GM12878 (cell line): ENCODE measurements at places on chromosomes 2 and 18. TPM values are rescaled to one million over a fixed set of nuclear protein-coding genes. Genes with fewer than 3 reads are reported as not detected.

DNA sequence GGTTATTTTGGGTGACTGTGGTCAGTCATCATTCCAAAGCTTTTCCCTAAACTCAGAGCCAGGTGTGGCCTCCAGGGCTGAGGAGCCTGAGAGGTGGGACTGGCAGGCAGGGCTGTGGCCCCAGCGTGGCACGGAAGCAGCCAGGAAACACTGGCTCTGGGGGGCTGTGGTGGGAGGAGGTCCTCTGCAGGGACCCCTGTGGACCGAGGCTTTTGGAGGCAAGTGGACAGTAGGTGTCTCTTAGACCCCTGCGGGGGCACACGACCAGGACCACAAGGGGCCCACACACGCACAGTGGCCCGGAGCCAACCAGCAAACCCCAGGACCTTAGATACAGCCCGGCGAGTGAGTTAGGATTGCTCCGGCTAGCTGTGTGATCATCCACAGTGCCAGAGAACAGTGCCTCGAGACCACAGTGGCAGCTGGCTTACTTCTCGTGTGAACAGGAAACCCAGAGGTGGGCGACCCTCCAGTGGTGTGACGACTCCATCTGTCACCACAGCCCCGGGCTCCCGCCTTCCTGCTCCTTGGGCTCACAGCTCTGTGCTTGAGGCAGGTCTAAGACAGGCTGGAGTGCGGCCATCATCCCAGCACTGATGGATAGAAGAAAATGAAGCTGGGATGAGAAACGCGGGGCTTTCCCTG, 1.6 kb upstream of the RTP5 start:
- DNase-seq, result no peak

DNA sequence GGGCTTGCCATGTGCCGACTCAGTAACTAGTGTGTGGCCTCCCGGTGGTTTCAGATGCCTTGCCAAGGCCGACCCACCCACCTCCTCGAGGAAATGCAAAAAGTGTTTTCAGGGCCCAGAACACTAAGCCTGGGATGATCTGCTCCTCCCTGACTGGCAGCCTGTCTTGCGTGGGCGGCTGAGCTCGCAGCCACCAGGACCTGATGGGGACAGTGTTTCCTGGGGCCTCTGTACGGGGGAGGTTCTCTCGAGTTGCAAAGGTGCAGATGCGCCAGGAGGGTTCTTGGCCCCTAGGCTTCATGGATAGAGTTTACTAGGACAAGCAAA, 85.2 kb downstream of the GLI2 start:
- no peak for DNase-seq

DNA sequence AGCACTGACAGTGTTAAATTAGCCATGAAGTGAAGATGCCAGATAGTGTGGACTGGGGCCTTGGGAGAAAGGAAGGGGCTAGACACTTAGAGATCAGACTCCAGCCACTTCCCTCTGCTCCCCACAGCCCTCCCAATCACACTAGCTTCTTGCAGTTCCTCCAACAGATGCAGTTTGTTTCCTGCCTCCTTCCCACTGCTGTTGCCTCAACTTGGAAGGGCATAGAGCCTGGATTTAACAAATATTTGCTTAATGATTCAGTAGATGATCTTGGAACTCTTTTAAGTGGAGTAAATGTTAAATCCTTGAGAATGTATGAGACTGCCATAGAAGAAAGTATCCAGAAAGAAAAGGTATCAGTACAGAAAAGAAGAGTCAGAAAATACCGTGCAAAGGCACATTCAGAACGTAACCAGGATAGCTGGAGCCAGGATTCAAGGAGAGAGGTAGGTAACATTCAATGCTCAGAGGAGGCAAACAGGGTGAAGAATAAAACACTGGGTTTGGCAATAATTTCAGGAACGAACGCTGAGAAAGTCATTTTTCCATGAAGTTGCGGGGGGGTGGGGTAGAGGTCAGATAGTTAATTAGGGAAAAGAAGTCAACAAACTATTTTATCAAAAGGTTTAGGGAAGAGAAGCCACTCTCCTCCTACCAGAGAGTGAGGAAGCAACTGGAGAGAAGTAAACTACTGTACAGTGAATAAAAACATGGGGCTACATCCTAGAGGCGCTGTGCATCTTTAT, 1.3 kb upstream of the BZW1 start:
- DNase-seq, result no peak

DNA sequence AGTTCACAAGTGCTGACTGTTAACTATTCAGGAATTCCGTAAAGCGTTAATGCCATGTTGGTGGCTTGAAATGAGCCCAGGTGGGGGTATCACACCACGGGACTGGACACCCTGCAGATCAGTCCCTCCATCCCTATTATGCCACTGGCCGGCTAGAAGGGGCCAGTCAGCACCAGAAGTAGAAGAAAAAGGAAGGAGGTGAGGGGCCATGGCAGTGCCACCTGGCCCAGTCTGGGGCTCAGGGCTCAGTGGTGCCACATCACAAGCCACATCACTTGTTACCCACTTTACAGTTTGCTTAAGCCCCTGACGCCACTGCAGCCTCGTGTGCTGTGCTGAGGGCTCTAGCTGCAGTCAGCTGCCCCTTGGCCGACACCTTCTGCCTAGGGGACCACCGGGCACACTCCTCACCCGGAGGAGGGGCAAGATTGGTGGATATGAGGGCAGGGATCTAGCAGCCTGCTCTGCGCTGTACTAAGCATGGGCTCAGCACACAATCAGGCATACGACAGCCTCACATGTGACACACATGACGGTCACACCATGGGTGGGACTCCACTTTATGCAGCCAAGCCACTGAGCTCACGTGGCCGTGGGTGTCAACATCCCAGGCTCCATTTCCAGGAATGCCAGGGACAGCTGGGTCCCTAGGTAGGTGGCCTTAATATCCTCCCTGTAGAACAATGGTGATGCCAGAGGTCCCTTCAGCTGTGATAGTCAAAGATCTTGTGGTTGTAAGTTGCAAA, 3.6 kb downstream of the LIMS2 start:
- DNase-seq, result no peak

DNA sequence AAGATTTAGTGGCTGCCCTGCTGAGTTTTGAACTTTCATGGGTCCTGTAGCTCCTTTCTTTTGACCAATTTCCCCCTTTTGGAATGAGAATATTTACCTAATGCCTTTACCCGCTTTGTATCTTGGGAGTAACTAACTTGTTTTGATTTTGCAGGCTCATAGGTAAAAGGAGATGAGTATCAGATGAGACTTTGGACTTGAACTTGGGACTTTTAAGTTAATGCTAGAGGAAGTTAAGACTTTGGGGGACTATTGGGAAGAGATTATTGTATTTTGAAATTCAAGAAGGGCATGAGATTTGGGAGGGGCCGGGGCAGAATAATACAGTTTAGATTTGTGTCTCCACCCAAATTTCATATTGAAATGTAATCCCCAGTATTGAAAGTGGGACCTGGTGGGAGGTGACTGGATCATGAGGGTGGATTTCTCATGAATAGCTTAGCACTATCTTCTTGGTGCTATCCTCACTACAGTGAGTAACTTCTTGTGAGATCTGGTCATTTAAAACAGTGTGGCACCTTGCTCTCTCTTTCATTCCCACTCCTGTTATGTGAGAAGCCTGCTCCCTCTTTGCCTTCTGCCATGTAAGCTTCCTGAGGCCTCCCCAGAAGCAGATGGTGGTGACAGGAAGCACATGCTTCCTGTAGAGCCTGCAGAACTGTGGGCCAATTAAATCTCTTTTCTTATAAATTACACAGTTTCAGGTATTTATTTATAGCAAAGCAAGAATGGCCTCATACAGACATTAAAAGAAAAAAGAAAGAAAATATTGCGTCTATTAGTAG, 6.1 kb downstream of the ADI1 start:
- DNase-seq, result no peak

DNA sequence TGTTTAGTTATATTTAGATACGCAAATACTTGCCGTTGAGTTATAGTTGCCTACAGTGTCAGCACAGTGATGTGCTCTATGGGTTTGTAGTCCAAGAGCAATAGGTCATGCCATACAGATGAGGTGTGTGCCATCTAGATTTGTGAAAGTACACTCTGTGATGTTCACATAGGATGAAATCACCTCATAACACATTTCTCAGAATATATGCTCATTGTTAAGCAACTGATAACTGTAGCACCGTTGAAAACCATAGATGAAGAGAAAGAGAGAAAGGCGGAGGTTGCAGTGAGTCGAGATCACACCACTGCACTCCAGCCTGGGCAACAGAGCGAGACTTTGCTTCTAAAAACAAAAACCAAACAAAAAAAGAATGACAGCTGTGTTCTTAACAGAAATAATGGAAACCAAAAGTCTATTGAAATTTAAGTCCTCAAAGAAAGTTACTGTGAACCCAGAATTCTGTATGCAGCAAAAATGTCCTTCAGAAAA, 9.5 kb downstream of the DGKD start:
- DNase-seq, result no peak

DNA sequence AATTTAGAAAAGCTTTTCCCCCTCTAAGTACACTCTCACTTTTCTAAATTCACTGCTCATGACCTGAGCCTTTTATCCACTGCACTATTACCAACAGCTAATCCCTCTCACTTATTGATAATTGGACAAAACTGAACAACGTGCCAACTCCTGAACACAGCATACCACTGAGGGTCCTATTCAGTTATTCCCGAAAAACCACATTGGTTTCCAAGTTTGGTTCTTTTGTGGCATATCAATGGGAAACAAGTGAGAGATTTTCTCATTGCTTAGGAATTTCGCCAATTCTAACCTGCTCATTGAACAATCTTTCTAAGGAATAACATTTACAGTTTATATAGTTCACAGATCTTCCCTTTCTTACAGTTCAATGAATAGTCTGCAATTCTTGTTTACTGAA, 977.4 kb downstream of the TMEM182 start:
- no peak for DNase-seq

DNA sequence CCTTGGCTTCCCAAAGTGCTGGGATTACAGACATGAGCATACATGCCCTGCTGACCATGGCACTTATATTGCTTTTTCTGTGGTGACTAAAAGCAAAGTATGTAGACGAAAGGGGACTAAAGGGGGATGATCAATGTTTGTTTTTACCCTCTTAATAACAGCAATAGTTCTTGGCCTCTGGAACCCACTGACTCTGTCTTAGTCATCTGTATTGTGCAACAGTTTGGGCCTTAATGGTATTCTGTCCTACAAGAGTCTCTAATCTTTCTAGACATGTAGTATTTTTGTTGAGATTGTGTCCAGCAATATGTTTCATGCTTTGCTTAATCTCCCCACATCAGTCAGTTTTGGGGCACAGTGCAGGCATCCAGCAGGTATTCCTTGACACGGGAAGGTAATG, 359.9 kb upstream of the FANCL start:
- DNase-seq, result no peak

- DNase-seq, result no peak
These were observed 637.6 kb downstream of the ADCYAP1 start for GRCh38 chr18:1542230-1542774.

DNA sequence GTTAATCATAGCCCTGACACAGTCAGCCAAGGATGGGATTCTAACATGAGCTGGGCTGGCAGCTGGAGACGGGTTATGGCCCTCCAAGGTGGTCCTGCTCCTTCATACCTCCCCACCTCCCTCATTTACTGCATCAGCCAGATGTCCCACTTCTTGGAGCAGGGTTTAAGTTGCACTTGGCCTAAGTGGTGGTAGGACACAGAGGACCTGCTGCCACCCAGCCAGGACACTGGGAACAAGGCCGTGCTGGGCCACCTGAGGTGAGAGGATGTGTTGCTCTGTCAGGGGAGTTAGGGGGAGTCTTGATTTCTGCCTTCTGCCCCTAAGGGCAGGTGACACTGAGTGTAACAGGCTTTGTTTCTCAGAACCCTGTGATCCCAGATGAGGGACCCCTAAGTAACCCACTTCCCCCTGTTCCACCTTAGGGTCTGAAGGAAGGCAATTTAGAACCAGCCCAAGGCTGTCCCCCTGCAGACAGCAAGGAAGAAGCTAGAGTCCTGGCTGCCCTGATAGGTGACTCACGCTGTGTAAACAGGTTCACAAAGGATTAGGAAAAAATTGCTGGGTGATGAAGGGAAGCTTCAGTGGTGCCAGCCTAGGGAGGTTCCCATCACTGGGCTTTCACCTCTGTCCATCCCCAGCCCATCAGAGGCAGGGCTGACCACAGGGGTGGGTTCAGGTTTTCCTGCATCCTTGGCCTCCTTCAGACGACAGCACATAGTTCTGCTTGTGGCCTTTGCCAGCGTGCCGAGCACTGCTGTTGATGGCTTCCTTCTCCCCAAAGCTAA, 114.3 kb upstream of the MCFD2 start:
- DNase-seq, result no peak

GRCh38 chr2:157315901-157316300, 9.7 kb downstream of the ERMN start:
- no peak for DNase-seq

- DNase-seq, result no peak
These were observed 10.3 kb downstream of the GEMIN6 start for GRCh38 chr2:38788306-38788705.

- no peak for DNase-seq
These were observed 1288.7 kb downstream of the CNTNAP5 start for GRCh38 chr2:125313806-125314205.

DNA sequence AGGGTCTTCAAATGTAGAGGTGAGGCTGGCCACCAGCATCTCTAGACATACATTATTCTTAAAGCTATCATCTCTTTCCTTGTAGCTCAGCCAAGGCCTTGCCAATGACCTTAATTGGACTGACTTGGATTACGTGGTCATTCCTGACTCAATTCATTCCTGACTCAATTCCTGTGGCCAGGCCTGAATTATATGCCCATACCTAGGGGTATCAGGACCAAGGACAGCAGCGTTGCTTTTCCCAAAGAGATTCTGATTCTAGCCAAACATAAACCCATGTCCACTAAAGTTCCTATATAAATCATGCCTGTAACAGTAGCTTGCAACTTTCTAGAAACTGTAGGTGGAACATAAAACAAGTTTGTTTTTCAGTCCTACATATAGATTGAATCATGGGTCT, 231.7 kb downstream of the ARL6IP6 start:
- no peak for DNase-seq

DNA sequence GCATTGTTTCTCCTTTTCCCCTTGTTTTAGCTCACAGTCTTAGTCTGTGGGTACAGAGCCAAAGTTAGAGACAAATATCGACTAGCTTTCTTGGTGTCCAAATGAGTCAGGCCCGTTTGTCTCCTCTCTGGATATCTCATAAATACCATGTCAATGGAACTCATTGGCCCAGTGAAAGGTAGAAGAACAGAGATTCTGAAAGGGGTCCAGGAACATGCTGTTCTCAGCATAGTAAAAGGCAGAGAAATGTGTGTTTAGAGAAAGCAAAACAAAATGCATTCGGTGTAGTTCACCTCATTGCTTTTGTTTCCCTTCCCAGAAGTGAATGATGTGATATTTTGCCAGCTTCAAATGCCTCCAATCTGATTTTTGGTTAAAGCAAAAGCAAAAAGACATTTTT, 238.6 kb upstream of the SLC8A1 start:
- DNase-seq, result no peak

- no peak for DNase-seq
These were observed 7.4 kb upstream of the MBOAT2 start for GRCh38 chr2:9010866-9011265.

- DNase-seq, result no peak
These were observed 62.3 kb downstream of the NCK2 start for GRCh38 chr2:105806996-105807395.

- no peak for DNase-seq
These were observed 266.6 kb upstream of the CYP26B1 start for GRCh38 chr2:72414137-72414760.

- DNase-seq, result no peak
These were observed 849 bp upstream of the ITGB6 start for GRCh38 chr2:160200921-160201320.

SLC9A2 gene
- 0.80 and 1.2 TPM in 2 replicates for total RNA-seq

SNRNP27 gene
- 35.6 and 37.4 TPM in 2 replicates for total RNA-seq

MTX2 gene
- 26.8 and 29.0 TPM in 2 replicates for total RNA-seq

CHN1 gene
- 0.24 and 0.92 TPM in 2 replicates for total RNA-seq

IL1RN gene
- not detected in 2 replicates for total RNA-seq

NDUFS1 gene
- 89.0 and 90.6 TPM in 2 replicates for total RNA-seq

SMCHD1 gene
- 50.2 and 52.0 TPM in 2 replicates for total RNA-seq

ERICH2 gene
- total RNA-seq, result not detected in 2 replicates

HTR2B gene
- total RNA-seq, result 0.13 and 0.19 TPM in 2 replicates

FAM161A gene
- total RNA-seq, result 6.9 and 7.0 TPM in 2 replicates
